Adrenal gland (tissue), 19 donors: ENCODE measurements at places on chromosomes 16 and 17. TPM values are rescaled to one million over a fixed set of nuclear protein-coding genes. Genes with fewer than 3 reads are reported as not detected.

GRCh38 chr16:1614456-1615102 lies 2.4 kb downstream of the CRAMP1 start:
- H3K4me3 ChIP-seq: peak overlapping the region; percentile 26
- H3K27me3 ChIP-seq: no peaks in the 10 kb centered on the region
- H3K36me3 ChIP-seq: no peaks in the 10 kb centered on the region
- H3K27ac ChIP-seq: peak overlapping the region; percentile 59

DNA sequence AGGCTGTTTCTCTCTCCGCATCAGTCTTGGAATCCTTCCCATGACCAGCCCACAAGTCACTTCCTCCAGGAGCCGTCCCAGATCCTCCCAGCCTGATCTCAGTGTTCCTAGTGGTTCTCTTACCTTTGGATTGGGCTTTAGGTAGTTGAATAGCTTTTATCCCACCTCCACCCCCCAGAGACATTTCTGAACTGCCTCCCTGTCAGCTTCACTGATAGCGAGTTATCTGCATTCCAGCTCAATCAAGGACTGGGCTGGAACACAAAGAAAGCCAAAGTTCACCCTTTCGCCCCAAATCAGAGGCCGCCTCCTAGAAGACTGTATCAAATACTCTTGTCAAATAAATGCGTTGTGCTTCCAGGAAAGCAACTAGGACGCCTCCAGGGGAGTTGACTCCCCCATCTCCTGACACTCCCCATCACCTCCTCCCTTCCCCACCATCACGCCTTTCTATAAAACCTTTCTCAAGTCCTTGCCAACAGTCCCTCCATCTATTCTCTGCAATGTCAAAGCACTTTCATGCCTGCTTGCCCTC lies 72.7 kb downstream of the TMEM132E start:
- H3K36me3 ChIP-seq: no peaks in the 10 kb centered on the region
- H3K4me3 ChIP-seq: no peak overlapping the region
- H3K4me1 ChIP-seq: no peaks in the 10 kb centered on the region
- H3K27me3 ChIP-seq: no peaks in the 10 kb centered on the region

DNA sequence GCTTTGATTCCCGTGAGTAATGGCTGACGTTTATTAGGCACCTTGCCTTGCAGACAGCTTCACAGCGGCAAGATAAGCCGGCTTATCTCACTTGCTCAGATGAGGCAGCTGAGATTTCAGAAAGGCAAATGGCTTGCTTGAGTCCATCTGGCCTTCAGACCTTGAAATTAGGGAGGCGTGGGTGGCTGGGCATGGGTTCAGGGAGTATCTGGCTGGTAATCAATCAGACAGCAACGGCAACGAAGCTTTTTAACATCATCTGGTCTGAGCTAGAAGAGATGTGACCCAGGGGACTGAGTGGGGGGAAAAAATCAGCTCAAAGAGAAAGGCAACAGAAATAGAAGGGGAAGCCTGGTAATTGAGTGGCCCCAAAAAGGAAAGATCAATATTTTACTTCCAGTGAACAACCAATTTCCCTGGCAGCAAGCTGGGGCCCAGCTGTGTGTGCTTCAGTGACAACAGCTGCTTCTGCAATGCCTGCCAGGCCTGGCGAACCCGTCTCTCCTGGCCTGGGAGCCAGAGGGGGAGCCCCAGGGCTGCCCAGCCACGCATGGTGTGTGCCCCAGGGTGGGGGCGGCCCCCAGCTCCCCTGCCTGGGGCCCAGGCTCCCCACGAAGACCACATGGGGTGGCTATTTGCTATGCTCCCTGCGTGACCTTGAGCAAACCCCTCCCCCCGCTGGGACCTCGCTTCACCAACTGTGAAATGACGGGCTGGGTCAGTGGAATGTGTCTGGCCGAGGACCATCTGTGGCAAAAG lies 34.0 kb downstream of the RAB11FIP4 start:
- H3K27me3 ChIP-seq: peaks cover 3% of the 10 kb centered on the region
- peaks cover 9% of the 10 kb centered on the region for H3K4me1 ChIP-seq

DNA sequence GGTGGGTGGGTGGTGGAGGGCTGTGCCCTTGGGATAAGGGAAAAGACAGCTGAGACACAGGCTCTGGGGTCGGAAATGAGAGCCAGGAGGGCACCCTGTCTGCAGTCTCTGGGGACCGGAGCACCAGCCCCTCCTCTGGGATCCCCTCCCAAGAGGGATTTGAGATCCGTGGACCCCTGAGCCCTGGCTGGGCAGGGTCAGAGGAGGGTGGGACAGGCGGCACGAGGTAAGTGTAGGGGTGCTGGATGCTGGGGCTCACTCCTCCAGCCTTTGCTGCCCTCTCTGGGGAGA lies 425 bp downstream of the SGSH start:
- H3K27me3 ChIP-seq: no peaks in the 10 kb centered on the region
- H3K27ac ChIP-seq: peak overlapping the region; percentile 95
- H3K36me3 ChIP-seq: no peaks in the 10 kb centered on the region
- no peak for DNase-seq
- peaks cover 27% of the 10 kb centered on the region for H3K4me1 ChIP-seq

TEKT5 gene
- not detected for polyA plus RNA-seq

DNA sequence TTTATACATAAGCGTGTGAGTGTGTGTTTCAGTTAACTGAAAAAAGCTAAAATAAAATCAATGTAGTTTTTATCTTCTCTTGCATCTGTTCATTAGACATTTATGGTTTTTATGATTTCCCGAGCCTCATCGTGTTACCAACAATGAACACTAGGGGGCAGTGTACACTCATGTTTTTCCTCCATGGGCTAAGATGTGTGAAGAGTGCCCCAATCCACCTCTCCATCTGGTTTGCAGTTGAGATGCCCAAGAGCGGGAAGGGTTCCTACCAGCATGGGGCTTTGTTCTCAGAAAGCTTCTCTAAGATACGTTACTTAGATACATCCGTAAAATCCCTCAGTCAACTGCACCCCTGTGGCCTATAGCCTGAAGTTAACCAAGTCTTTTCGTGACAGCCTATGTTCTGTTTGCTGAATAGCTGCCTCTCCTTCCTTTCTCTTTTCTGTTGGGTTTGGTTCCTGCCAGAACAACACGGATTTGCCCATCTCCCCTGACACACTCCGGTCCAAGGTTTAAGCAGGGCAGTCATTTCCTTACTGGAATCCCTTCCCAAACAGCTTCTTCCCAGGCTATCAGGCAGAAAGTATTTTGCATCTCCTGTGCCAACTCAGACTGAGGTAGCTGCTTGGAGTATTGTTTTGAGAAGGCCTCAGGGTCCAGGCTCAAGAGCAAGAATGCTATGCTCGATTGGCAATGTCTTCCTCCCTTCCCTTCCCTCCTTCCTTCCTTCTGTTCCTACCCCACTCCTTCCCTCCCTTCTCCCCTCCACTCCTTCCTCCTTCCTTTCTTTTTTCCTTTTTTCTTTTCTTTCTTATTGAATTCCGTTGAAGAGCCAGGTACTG lies 12.9 kb upstream of the ELAC2 start:
- DNase-seq: peak; percentile 60
- no peaks in the 10 kb centered on the region for H3K36me3 ChIP-seq
- H3K4me3 ChIP-seq: no peak overlapping the region
- H3K27ac ChIP-seq: no peak overlapping the region

DNA sequence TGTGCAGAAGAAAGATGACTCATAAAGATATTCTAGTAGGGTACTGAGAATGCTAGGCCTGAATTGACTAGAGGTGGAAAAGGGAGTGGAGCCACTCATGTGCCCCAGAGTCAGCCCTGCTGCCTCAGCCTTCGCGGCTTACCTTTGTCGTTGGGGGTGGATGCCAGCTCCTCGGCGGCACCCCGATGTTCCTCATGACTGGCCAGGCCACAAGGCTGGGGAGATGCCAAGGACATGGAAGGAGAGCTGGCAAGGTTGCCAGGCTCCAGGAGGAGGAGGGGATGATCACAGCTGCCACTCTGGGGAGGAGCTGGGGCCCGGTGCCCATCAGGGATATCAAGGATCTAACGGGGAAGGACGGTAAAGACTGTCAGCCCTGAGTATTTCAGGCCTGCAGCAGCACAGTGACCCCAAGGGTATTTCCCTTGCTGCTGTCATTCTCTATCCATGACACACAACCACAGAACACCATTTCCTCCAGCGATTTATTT lies 9.7 kb upstream of the SLC35B1 start:
- DNase-seq: peak; percentile 34
- H3K27me3 ChIP-seq: no peaks in the 10 kb centered on the region
- no peak overlapping the region for H3K27ac ChIP-seq
- H3K4me3 ChIP-seq: no peak overlapping the region

DNA sequence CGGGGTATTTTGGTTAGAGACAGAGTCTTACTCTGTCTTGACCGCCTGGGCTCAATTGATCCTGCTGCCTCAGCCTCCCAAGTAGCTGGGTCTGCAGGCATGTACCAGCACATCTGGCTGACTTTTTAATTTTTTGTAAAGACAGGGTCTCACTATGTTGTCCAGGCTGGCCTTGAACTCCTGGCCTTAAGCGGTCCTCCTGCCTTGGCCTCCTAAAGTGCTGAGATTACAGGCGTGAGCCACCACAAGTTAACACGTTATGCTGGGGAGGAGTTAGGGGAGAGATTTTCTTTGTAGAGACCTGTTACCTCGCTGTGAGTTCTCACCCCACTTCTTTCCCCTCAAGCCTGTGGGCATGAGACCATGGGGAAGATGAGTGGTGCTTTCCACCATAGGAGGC lies 1.8 kb upstream of the CES4A start:
- H3K4me3 ChIP-seq: no peak overlapping the region
- no peak for DNase-seq
- H3K27me3 ChIP-seq: no peaks in the 10 kb centered on the region
- no peaks in the 10 kb centered on the region for H3K4me1 ChIP-seq

CACNG1 gene
- 0.88 TPM for polyA plus RNA-seq

PNMT gene
- polyA plus RNA-seq: 477 TPM

- H3K4me1 ChIP-seq: peaks cover 14% of the 10 kb centered on the region
- H3K27me3 ChIP-seq: peaks cover 32% of the 10 kb centered on the region
- H3K27ac ChIP-seq: no peak overlapping the region
- no peak overlapping the region for H3K4me3 ChIP-seq
- DNase-seq: no peak
Observed at GRCh38 chr17:1232786-1233185, 37.5 kb upstream of the BHLHA9 start.

DNA sequence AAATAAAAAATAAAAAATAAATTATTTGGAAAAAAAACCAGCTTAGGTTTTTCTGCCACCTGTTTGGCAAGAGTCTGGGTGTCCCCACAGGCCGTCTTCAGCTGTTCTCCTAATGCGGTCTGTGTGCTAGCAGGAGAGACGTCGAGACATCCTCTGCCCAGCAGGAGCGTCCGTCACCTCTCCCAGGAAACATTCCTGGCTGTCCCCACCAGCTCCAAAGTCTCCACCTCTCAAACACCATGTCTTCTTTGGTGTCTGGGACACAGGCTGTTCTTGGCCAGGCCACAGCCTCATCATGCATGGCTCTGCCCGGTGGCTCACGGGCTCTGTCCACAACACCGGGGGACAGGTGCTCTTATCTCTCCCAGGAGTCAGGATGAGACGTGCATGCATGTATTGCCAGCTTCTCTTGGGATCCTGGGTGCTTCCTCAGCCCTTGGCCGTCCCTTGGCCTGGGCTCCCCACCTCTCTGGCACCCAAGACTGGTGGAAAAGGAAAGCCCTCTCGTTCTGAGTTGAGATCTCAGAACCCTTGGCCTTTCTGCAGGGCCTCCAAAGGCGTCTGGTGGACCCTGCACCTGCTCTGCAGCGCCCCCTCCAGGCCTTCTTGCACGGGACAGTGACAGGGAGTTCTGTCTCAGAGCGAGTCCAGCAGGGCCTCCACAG lies 84.9 kb upstream of the CBX4 start:
- DNase-seq: peak; percentile 59
- no peak overlapping the region for H3K27ac ChIP-seq
- peaks cover 8% of the 10 kb centered on the region for H3K27me3 ChIP-seq
- peaks cover 6% of the 10 kb centered on the region for H3K4me1 ChIP-seq
- no peak overlapping the region for H3K4me3 ChIP-seq

- H3K27ac ChIP-seq: no peak overlapping the region
- H3K36me3 ChIP-seq: no peaks in the 10 kb centered on the region
- peaks cover 29% of the 10 kb centered on the region for H3K4me1 ChIP-seq
- H3K4me3 ChIP-seq: no peak overlapping the region
Observed at GRCh38 chr16:74607962-74608356, 1.0 kb upstream of the GLG1 start.

- H3K4me1 ChIP-seq: no peaks in the 10 kb centered on the region
- H3K27ac ChIP-seq: no peak overlapping the region
- H3K4me3 ChIP-seq: no peak overlapping the region
- no peaks in the 10 kb centered on the region for H3K27me3 ChIP-seq
- no peaks in the 10 kb centered on the region for H3K36me3 ChIP-seq
Observed at GRCh38 chr16:12539185-12539929, 264.3 kb downstream of the CPPED1 start.

TMEM100 gene
- polyA plus RNA-seq: 2.5 TPM

ENPP7 gene
- polyA plus RNA-seq: not detected
